ENCODE measurements at places on chromosomes 11 and 22.

DNA sequence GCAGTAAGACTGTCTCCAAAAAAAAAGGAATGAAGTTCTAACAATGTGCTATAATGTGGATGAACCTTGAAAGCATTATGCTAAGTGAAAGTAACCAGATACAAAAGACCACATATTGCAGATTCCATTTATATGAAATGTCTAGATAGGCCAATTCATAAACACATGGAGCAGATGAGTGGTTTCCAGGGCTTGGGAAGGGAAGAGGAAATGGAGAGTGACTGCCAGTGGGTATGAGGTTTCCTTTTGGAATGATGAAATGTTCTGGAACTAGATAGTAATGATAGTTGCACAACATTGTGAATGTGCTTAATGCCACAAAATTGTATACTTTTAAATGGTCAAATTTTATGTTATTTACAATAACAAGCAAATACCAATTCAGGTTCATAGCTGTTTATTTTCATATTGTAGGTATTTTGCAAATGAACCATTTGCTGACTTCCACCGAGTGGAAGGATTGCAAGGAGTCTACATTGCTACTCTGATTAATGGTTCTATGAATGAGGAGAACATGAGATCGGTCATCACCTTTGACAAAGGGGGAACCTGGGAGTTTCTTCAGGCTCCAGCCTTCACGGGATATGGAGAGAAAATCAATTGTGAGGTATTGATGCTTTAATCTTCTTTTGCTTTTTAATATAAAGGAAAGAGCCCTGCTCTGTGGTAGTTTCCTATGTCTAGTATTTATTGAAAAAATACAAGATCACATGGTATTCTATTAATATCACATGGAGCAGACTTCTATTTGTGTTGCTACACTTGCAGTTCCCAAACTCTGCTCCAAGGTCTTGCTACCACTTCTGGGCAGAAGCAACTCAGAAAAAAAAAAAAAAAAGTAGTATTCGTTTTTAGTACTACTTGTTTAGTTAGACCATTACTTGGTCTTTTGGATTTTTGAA, 67.7 kb upstream of the SORL1-AS1 start:
- no peak for DNase-seq

DNA sequence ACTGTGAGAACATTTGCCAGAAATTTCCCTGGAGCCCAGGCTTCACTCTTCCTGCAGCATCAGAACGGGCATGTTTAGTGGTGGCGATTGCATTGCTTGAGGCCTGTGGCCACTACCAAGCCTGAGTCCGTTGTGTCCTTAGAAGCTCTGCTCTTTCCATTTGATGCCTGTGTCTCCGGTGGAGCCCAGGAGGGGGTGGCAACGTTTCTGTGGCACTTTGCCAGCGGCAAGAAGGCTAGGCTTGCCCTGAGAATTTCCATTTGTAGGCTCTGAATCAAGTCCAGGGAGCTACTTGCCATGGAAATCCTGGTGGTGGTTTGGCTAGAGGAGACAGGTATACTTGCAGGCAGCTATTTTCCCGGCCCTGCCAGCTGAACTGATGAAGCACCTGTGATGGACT, 47.1 kb downstream of the ADAMTS8 start:
- DNase-seq = no peak

- no peak for DNase-seq
Measured at GRCh38 chr11:1497600-1497999, 11.0 kb upstream of the MOB2 start.

DNA sequence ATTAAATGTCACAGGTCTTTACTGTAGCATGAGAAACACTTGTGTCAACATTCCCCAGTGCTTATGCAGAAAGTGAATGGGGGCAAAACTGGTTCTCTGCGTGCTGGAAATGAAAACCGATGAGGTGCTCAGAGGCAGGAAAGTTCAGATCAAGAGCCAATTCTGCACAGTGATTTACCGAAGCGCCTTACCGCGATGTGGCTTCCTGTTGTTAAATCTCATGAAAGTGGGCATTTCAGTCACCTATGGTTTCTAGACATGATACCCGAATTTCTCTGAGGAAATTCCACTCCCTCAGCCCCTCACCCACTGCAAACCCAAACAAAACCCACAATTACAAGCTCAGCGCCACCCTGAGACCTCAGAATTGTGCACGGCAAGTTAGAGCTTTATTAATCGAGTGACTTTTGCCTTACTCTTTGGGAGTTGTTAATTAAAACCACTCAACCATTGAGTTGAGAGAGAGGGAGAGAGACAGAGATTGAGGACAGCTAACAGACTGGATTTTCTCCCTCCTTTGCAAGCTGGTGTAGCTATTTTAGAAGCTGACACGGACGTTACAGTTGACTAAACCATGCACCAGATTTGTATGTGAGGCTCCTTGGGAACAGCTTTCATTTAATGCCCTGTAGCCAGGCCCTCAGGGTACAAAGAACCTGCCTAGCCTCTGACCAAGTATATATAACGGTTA, 196.4 kb downstream of the DBX1 start:
- DNase-seq = no peak

DNA sequence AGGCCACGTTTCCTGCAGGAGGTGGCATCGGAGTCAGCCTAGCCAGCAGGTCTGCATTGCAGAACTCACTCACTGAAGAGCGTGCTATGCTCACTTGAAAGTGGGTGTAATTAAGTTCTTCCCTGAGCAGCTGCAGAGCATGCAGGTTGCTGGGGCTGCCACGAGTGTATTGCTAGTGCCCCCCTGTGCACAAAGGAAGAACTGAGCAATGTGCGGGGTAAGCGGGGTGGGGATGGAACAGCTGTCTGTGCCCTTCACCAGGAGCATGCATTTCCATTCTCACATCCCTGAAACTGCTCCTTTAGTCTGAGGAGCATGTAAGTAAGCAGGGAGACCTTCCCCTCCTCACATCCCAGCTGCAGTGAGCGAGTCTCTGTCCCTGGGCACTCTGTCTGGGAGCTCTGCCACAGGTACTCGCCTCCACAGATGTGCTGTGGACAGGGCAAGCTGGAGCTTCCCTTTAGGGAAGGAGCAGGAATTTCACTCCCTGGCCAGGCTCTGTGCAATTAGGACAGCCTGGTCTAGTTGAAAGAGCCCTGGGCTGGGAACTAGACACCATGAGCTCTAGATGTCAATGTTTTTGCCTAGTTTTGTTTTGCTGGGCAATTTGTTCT, 1031.8 kb downstream of the NTM start:
- no peak for DNase-seq

GRCh38 chr11:1012740-1013630, 23.5 kb downstream of the MUC6 start:
- no peak for DNase-seq

DNA sequence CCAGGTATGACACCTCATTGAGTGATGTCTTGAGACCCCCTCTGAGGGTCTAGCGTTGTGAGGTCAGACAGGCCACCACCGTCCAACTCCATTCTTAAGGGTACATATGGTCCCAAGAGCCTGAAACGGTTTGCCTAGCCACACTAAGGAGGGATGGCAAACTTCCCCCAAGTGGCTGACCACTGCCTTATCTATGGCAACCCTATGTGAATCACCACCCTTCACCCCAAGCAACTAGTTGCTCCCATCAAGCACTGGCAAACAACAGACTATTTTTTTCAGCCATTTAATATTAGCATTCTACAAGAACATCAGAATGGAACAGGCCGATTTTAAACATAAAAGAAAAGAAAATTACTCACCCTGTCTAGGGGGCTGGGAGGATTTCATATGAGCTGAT, 22.8 kb downstream of the THOC5 start:
- no peak for DNase-seq

GRCh38 chr11:77411137-77411707, 62.7 kb downstream of the PAK1 start:
- DNase-seq = no peak

DNA sequence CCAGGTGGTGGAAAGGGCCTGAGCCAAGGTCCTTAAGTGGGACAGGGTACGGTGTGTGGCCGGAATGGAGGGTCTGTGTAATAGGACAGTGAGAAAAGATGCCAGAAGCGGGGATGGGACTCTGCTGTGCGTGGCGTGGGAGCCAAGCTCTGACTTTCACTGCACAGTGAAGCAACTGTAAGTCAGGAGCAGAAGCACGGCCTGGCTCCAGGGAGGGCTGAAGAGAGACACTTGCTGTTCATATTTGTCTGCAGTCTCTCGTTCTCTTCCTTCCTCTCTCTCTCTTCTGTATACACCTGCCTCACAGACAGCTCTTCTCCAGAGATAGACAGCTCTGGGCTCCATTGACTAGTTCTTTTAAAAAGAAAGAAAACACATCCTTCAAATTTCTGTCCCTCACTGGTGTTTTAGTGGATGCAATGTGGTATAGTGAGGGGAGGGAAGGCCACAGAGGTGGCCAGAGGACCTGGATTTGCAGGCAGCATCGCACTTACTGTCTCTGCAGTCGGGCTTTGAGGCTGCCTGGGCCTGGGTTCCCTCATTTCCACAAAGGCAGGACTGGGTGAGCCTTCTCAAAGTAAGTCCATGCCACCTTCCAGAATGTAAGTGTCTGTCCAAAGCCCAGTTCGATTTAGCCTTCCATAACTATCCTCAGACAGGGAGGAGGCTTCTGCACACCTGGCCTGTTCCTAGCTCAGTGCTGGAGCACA, 2.1 kb downstream of the IL17RA start:
- no peak for DNase-seq

DNA sequence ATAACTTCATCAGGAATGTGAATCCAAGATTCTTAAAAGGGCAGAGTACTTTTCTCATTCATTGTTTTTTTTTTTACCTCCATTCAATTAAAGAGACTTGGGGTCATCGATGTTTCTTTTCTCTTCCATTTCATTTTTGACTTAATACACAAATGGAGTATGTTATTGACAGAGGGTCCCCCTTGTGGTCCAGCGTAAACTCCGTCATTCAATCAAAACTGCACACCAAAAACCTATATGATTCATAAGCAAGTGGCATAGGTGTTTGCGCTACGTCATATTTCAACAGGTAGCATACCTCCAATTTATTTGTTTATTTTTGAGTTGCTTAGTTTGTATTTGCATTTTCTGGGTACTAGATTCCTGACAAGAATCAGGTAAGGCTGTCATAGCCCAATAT, 12.7 kb upstream of the FOLH1 start:
- DNase-seq = no peak

DNA sequence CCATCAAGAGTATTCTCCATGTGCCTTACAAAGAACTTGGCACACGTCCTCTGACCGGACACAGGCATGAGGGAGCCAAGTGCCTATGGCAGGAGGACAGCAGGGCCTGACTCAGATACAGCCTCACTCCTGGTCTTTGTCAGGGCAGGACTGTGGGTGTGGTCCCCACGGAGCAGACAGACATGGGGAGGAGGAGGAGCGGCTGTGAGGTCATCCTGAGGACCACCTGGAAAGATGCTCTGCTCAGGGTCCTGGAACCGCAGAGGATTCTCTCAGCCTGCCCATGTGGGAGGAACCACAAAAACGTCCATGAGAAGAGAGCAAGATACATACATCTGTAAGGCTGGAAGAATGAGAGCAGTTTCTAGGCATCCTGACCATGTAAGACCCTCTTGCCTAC, 576.3 kb downstream of the BRD1 start:
- no peak for DNase-seq

- DNase-seq = no peak
Measured at GRCh38 chr11:122863704-122864326, 18.7 kb upstream of the JHY start.

DNA sequence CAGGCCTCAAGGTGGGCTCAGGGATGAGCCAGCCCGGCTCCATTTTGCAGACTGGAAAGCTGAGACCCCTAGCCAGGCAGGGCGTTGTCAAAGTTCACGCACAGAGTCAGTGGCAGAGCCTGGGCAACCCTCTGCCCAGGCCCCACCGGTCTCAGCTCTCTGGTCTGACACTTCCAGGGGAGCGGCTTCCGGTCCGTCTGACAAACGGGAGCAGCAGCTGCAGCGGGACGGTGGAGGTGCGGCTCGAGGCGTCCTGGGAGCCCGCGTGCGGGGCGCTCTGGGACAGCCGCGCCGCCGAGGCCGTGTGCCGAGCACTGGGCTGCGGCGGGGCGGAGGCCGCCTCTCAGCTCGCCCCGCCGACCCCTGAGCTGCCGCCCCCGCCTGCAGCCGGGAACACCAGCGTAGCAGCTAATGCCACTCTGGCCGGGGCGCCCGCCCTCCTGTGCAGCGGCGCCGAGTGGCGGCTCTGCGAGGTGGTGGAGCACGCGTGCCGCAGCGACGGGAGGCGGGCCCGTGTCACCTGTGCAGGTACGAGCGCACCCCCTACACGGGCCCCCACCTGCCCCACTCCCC, 36.0 kb downstream of the CD6 start:
- DNase-seq = no peak

GRCh38 chr11:122779047-122779629, 59.2 kb upstream of the CRTAM start:
- no peak for DNase-seq

- no peak for DNase-seq
Measured at GRCh38 chr11:3041699-3042441, 15.4 kb downstream of the CARS1 start.

DNA sequence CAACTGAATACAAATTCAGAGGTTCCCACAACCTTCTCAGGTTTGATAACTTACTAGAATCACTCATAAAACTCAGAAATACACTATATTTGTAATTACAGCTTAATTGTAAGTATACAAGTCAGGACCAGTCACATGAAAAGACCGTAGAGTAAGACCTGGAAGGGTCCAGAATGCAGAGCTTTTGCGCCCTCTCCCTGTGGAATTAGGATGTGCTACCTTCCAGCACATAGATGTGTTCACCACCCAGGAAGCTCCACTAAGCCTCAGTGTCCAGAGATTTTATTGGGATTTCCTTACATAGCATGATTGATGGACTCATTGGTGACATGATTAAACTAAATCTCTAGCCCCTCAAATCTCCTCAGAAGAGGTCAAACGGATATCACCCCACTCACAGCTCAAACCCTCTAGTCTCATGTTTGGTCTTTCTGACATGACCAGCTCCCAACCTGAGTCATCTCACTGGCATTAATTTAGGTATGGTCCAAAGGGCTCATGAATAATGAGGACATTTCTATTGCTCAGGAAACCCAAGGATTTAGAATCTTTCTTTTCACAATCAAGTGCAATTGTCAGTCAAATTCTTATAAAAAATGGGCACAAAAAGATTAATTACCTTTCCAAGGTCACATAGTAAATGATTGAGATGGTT, 77.2 kb upstream of the UBASH3B start:
- DNase-seq = no peak

GRCh38 chr11:2774173-2775082, 74.6 kb upstream of the KCNQ1OT1 start:
- peak; percentile 9 for DNase-seq
